ENCODE measurements at places on chromosomes 6 and 20.

GRCh38 chr6:28001351-28001750 is 44.3 kb downstream of the OR2B6 start:
- no peak for DNase-seq

GRCh38 chr6:97009781-97010492 is 85.4 kb downstream of the KLHL32 start:
- DNase-seq = no peak

- peak; percentile 49 for DNase-seq
Measured at GRCh38 chr6:119110601-119111548, 32.4 kb upstream of the FAM184A start.

DNA sequence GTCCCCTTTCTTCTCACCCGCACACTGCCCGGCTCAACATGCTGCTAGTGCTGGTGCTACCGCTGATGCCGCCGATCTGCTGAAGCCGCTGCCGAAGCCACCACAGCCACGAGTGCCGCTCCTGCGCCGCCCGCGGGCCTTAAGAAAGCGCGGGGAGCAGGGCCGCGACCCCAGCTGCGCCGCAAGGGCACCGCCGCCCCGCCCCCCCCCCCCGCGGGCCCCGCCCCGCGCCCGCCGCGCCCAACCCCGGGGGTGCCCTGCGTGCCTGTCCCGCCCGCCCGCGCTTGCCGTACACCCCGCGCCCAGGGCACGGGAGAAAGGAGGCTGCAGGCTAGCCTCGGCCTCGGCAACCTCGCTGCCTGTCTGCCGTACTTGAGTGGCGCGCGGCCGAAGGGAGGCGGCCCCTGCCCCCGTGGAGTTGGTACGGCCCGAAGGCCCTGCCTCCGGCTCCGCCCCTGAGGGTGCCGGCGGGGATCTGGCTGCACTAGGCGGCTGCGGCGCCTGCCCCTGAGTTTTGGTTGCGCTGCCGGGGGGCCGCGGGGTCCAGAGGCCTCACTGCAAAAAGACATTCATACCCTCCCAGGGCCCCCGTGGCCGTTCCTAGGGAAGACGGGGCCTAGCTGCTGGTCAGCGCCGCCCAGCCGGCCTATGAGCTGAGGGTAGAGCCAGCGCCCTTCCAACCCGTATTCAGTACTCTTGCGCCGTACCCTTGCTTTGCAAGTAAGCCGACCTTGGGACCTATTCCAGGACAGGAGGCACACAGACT is at the start of gene SOD2:
SOD2 (minus strand) TSS at position 114 of the 766 bp plus-strand sequence; CDS start at position 40, 74 bp downstream.
- peak; percentile 57 for DNase-seq

DNA sequence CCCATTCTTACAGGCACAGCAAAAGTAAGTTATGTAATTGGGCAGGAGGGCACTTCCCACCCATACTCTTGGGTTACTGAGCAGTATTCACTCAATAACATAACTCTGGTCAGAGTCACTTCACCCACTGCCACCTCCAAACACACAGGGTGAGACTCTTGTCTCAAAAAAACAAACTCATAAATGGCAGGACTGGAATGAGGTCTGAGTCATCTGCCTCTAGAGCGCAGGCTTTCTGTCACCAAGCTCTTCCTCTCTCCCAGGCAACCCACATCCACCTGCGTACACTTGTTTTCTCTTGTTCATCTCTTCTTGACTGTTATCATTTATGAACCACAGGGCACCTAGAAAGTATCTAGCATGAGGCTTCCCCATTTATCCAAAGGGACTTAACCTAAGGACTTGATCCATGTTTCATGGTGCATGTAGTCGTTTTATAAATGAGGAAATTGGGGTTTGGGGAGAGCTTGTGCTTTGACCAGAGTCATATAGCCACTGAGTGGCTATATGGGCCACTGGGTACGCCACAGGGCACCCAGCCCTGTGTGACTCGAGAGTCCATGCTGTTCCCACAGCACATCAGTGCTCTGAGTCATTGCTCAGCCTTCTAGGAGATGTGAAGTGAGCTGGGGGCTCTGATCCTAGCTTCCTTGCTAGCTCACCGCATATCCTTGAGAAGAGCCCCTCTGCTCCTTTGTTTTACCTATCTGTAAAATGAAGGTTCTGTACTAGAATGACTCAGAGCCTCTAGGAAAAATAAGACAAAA is 22.4 kb downstream of the C20orf173 start:
- DNase-seq = no peak

Data from cerebellar nuclear complex (tissue), 1 donor.